Smooth muscle cell of the brain vasculature (primary cell): ENCODE measurements at places on chromosomes 2 and 18.

DNA sequence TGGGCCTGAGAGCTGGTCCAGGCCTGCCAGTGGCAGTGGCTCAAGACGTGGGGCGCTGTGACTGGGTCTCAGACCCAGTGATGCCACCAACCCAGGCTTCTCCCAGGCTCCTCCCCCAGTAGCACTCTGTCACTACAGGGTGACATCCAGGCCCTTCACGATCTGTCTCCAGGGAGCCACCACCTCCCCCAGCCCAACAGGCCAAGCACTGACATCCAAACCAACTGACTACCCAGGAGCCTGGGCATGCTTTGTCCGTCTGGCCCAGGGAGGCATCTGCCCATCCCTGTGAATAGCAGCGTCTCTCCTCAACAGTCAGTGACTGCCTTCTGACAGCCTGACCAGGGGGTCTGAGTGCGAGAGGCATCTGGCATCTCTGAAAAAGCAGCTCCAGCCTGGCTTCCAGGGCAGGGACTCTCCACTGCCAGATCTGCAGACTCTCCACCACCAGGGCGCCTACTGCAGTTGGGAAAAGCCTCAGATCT, 13.0 kb downstream of the TEX44 start:
- no peak for DNase-seq

DNA sequence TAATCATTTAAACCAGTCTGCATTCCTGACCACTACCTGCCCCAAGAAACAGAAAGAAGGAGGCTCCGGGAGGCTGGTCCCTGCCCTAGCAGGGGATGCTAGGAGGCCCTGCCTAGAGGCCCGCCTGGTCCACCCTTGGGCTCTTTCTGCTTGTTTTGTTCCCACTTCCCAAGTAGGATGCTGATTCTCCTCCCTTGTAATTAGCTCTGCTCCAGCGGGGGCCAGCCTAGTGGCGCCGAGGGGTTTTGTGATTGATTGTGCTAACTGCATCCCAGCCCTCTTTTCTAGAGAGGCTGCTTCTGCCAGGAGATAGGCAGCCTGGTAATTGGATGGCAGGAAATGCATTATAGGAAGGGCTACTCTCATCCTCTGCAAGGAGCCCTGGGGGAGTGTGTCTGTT, 220.0 kb downstream of the LOXHD1 start:
- no peak for DNase-seq

DNA sequence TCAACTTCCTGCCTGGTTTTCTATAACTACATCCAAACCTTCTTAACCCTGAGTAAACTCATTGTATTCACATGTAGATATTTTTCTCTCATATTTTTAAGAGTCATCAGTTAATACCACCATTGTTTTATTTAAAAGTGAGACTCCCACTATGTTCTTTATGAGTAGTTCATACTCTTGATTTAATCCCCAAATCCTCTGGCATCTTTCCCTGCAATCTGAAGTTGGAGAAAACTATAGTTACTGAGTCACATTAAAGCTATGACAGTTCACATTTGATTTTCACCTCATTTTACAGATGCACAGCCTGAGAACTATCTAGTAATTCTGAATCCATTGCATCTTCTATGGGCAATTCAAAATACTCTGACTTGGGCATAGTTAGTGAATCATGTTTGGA, 1358.7 kb upstream of the NRXN1 start:
- no peak for DNase-seq

DNA sequence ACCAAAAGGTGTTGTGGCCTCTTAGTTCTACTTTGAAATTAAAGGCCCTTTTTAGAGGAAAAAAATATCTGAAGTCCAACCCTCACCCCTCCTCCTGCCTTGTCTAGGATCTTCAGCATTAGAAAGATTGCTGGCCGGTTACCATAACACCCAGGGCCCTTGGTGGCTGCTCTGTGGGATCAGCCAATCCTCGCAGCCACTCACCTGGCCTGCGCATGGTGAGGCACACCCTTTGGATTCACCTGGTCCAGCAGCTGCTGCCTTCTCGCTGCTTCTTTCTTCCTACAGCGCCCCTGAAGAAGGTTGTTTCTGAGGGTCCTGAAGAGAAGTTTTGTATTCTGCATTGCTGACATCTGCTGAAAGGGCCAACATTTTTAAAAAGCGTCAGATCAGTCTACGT, 25.2 kb downstream of the DYTN start:
- DNase-seq, result no peak

- no peak for DNase-seq
These were observed 61.7 kb downstream of the KCNS3 start for GRCh38 chr2:17940091-17940630.

- no peak for DNase-seq
These were observed 27.8 kb upstream of the COL6A3 start for GRCh38 chr2:237441605-237442274.

DNA sequence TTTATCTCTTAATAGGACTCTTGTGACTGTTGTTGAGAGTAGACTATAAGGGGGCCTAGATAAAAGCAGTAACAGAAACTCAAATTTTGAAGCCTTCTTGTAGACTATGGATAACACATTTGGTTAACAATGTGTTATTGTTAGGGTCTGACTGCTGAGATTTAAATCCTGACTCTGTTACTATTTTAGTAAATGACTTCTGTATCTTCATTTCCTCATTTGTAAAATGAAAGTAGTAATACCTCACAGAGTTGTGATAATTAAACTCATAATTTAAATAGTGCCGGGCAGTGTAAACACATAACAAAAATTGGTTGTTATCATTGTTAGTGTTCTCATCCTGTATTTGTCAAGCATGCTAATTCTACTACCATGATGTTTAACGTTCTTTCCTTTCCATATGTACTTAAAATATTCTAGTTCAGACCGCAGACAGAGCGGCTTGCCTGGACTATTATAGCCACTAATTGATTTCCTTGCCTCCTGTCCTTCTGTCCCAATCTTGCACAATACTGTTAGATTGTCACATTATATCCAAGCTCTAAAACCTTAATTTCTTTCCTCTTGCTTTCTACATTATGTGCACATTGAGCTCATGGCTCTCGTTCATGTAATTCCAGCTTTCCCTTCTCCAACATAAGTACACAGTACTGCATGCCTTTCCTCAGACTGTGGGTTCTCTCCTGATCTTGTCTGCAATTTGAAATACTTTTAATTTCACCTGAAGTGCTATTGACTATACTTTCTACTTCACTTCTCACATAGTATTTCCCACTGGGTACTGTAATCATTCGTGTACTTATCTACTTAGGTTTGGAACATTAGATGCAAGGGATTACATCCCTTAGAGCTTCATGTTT, 48.4 kb downstream of the RBBP8 start:
- DNase-seq, result no peak
